Colonic mucosa (tissue), 4 donors: ENCODE measurements at places on chromosomes 7 and 10. TPM values are rescaled to one million over a fixed set of nuclear protein-coding genes. Genes with fewer than 3 reads are reported as not detected.

Gene NYAP1
- total RNA-seq, result 0.44 TPM

Gene WEE2
- not detected for total RNA-seq

DNA sequence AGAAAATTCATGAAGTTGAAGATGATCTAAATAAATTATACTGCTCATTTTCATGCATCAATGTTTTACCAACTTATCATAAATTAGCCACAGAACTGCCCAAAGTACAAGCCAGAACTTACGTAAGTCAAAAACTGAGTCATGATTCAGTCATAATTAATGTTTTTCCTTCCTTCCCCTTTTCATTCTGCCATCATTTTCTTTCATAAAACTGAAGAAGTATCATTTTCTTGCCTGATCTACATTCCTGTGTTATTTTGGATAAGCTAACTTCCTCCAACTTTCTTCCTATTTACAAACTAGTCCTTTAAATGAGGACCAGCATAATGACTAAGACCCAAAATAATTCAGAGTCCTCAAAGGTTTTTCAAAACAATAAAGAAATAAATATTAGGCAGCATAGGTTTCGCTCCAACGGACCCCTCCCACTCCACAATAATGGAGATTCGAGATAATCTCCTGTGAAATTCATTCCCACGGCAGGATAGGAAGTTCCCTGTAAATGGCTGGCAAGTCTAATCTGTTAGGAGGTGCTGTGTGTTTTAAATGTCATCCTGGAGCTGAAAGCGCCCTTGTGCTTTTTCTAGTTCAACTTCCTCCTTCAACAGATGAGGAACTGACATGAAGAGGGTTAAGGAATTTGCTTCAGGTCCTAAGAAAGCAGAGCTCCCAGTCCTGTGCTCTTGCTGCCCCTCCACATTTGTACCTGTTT lies 218.9 kb downstream of the DOCK4 start:
- H3K27ac ChIP-seq, result peak overlapping the region; percentile 12
- H3K4me1 ChIP-seq, result no peaks in the 10 kb centered on the region
- no peaks in the 10 kb centered on the region for H3K36me3 ChIP-seq
- DNase-seq, result no peak
- H3K4me3 ChIP-seq, result no peak overlapping the region

- no peaks in the 10 kb centered on the region for H3K36me3 ChIP-seq
- H3K4me3 ChIP-seq, result peak overlapping the region; percentile 1
- H3K27ac ChIP-seq, result peak overlapping the region; percentile 19
- no peaks in the 10 kb centered on the region for H3K27me3 ChIP-seq
These were observed 5.4 kb downstream of the ZC3HAV1 start for GRCh38 chr7:139104091-139104450.

- no peaks in the 10 kb centered on the region for H3K4me1 ChIP-seq
- peak overlapping the region; percentile 39 for H3K4me3 ChIP-seq
- no peaks in the 10 kb centered on the region for H3K36me3 ChIP-seq
- peaks cover 21% of the 10 kb centered on the region for H3K27me3 ChIP-seq
- peak; percentile 27 for DNase-seq
These were observed 1.3 kb downstream of the SEMA3D start for GRCh38 chr7:85185424-85186082.

GRCh38 chr10:69680610-69681009 lies 50.6 kb downstream of the FAM241B start:
- H3K27ac ChIP-seq, result no peak overlapping the region
- H3K4me1 ChIP-seq, result no peaks in the 10 kb centered on the region
- H3K4me3 ChIP-seq, result no peak overlapping the region
- H3K27me3 ChIP-seq, result no peaks in the 10 kb centered on the region
- no peaks in the 10 kb centered on the region for H3K36me3 ChIP-seq
- no peak for DNase-seq

DNA sequence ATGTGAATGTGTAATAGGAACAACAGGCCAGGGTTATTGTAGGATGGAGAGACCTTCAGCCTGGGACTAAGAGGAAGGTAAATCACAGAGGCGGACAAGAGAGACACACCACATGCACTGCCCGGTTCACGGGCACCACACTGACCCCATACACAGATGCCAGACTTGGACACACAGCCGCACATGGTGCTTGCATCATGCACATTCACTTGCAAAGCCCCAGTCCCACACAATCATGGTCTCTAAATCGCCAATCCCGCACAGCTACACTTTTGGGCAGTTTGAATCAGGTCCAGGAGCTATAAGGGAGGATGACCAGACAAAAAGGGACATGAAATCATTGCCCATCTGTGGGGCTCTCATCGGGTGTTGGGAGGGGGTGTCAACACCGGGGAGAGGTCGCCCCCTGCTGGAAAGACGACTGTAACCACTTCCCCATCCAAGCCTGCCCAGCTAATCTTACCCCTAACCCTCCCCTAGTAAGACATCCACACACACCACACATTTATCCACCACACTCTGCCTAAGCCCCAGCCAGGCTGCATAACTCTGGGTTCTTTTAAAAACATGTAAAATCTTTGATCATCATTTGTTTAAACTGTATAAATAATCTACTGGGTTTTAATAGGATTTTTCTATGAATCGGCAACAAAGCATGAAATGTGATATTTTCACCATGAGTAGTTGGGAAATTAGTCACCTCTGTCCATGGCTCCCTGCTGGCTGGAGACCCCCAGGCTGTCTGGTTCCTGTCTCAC lies 40.5 kb upstream of the SLF2 start:
- no peaks in the 10 kb centered on the region for H3K36me3 ChIP-seq
- H3K4me3 ChIP-seq, result no peak overlapping the region
- H3K27me3 ChIP-seq, result no peaks in the 10 kb centered on the region
- peak; percentile 48 for DNase-seq

Gene NUTM2D
- 3.3 TPM for total RNA-seq

Gene FAM237B
- not detected for total RNA-seq

DNA sequence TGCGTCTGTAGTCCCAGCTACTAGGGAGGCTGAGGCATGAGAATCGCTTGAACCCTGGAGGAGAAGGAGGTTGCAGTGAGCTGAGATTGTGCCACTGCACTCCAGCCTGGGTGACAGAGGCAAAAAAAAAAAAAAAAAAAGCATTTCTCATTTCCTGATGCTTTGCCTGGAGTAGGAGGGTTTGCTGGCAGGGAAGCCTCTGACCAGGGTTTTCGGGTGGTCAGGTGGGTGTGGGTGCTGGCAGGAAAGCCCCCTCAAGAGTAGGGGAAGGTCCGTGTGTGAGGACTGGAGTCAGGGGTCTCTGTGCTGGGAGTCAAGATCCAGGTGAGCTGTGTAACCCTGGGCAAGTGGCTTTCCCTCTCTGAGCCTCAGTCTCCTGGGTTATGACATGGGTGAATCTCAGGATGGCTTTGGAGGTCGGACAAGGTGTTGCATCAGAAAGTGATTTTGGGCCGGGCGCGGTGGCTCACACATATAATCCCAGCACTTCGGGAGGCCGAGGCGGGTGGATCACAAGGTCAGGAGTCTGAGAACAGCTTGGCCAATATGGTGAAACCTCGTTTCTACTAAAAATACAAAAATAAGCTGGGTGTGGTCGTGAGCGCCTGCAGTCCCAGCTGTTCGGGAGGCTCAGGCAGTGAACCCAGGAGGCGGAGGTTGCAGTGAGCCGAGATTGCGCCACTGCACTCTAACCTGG lies 3.2 kb downstream of the AMZ1 start:
- H3K27ac ChIP-seq, result no peak overlapping the region
- no peaks in the 10 kb centered on the region for H3K4me1 ChIP-seq
- peaks cover 33% of the 10 kb centered on the region for H3K27me3 ChIP-seq
- no peaks in the 10 kb centered on the region for H3K36me3 ChIP-seq
- H3K4me3 ChIP-seq, result no peak overlapping the region
- DNase-seq, result no peak

DNA sequence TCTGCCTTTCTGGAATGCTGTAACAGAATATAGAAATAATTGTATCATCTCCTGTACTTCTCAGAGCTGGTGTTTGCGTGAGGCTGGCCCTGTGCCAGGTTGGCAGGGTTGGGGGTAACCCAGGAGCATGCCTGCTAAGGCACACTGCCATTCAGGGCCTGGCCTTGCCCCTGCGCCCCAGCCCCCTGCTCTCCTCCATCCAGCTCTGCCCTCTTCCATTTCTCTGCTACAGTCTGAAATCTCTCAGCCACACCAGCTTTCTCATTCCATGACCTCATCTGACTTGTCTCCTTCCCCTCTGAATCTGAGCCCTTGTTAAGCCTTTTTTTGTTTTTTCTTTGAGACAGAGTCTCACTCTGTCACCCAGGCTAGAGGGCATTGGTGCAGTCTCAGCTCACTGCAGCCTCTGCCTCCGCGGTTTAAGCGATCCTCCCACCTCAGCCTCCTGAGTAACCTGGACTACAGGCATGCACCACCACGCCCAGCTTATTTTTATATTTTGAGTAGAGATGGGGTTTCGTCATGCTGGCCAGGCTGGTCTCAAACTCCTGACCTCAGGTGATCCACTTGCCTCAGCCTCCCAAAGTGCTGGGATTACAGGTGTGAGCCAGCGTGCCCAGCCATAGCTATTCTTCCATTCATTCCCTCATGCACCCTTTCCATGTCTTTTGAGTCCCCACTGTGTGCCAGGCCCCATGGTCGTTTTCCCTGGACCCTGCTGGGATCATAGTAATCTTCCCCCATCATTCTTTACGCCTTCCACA lies 206.8 kb downstream of the CUX1 start:
- no peaks in the 10 kb centered on the region for H3K27me3 ChIP-seq
- DNase-seq, result no peak
- no peak overlapping the region for H3K4me3 ChIP-seq

DNA sequence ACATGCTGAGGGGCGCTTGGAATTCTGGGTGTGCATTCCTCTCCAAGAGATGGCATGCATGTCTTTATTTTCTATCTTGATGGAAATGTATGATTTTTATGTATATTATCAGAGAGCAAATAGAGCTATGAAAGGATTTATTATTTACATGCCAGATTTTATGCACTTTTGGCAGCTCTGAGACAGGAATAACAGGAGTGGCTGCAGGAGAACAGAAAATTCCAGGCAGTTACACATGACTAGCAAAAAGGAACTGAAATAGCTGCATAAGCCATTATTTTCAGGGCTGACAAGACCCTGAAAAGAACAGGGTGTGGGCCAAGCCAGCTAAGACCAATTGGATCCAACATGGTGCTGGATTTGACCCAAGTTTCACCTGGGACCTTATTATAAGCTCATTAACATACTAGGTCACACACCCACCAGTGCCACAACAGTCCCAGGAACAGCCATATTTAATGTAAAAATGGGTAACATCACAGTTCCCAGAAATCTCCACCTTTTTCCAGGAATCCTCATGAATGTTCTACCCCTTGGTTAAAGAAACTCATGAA lies 43.2 kb upstream of the ACSL5 start:
- no peak overlapping the region for H3K27ac ChIP-seq
- DNase-seq, result no peak
- H3K27me3 ChIP-seq, result no peaks in the 10 kb centered on the region
- H3K4me1 ChIP-seq, result peaks cover 3% of the 10 kb centered on the region
- H3K36me3 ChIP-seq, result no peaks in the 10 kb centered on the region
- H3K4me3 ChIP-seq, result no peak overlapping the region

- peaks cover 4% of the 10 kb centered on the region for H3K4me1 ChIP-seq
- H3K27me3 ChIP-seq, result no peaks in the 10 kb centered on the region
- peak within 1 kb of the TSS; percentile 63 for H3K4me3 ChIP-seq
- peak; percentile 96 for DNase-seq
- peak within 1 kb of the TSS; percentile 88 for H3K27ac ChIP-seq
These were observed at the start of gene ZFAND4 for GRCh38 chr10:45672181-45673073. ZFAND4 (minus strand) TSS chr10:45672772; CDS start chr10:45663725, 9,047 bp downstream.

- H3K27ac ChIP-seq, result peak overlapping the region; percentile 90
- no peaks in the 10 kb centered on the region for H3K36me3 ChIP-seq
- peak overlapping the region; percentile 79 for H3K4me3 ChIP-seq
- DNase-seq, result peak; percentile 74
These were observed 682 bp upstream of the RGS10 start for GRCh38 chr10:119542988-119543813.

DNA sequence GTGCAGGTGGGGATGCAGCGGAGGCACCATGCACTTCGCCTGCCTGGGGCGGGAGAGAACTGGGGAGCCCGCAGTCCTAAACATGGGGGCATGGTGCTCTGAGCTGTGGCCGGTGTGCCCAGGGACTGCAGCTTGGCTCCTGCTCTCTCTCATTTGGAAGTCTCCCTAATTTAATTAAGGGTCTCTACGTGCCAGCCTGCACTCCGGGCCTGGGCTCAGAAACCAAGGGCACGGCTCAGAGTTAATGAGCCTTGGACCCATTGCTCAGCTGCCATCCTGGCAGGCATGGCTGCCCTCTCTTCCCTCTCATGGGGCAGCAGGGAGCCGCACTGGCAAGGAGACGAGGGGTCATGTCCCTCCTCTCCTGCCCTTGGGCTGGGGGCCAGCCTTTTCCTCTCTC lies 115.6 kb downstream of the CDH23 start:
- DNase-seq, result no peak
- H3K27ac ChIP-seq, result no peak overlapping the region
- H3K4me1 ChIP-seq, result no peaks in the 10 kb centered on the region

Gene STOX1
- 3.2 TPM for total RNA-seq

DNA sequence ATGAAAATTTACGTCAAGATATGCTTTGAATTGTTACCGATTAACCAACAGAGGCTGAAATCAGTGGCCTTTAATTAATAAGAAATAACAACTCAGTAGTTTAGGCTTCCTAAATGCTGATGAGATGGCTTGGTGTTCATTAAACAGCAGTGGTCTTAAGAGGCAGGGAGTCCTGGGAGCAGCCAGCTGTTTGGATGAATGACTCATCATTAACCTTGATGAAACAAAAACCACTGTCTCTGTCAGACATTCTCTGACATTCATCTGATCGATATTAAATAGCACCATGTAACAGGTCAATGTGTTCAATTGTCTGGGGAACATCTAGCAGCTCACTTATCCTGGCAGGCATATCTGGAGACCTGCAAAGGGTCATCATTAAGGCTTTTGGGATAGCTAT lies 234.2 kb upstream of the LRRN3 start:
- no peaks in the 10 kb centered on the region for H3K4me1 ChIP-seq
- no peaks in the 10 kb centered on the region for H3K36me3 ChIP-seq
- DNase-seq, result no peak
- H3K27me3 ChIP-seq, result no peaks in the 10 kb centered on the region
